Mesenteric fat pad (tissue), 1 donor: ENCODE measurements at places on chromosomes 12 and 14. TPM values are rescaled to one million over a fixed set of nuclear protein-coding genes. Genes with fewer than 3 reads are reported as not detected.

Gene A2M
- total RNA-seq = 996 TPM

Gene TDG
- 24.1 TPM for total RNA-seq

Gene ATXN2
- total RNA-seq = 82.1 TPM

Gene DBX2
- 0.32 TPM for total RNA-seq

GRCh38 chr14:69886453-69887242, 7.4 kb downstream of the SMOC1 start:
- DNase-seq = no peak

- DNase-seq = no peak
Observed at GRCh38 chr12:121711361-121712189, 977 bp upstream of the TMEM120B start.

- no peak for DNase-seq
Observed at GRCh38 chr14:53055003-53055402, 98.1 kb downstream of the DDHD1 start.

DNA sequence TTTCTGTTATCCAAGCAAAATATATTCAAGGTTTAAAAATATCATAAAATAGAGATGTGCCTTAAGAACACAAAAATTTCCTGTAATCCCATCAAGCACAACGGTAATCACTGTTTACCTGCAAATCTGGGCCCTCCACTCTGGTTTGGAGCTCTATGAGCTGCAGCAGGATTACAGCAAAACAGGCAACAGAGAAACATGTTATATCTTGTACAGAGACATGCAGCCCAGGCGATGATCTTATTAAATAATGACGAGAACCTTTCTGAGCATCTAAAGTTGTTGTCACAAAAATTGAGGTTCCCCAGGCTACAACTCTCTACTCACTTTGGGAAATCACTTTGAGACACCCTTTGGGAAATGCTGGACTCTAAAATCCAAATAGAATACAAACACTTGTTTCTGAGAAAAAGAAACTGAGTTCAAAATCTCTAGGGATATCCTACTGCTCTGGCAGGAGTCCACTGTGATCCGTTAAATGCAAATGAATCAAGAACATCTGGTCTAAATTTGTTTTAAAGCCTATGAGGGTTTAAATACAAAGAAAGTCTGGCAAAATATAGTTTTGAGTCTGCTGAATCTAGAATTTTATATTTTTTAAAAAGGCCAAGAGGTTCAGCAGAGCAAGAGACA, 36.3 kb downstream of the STON2 start:
- DNase-seq = no peak

DNA sequence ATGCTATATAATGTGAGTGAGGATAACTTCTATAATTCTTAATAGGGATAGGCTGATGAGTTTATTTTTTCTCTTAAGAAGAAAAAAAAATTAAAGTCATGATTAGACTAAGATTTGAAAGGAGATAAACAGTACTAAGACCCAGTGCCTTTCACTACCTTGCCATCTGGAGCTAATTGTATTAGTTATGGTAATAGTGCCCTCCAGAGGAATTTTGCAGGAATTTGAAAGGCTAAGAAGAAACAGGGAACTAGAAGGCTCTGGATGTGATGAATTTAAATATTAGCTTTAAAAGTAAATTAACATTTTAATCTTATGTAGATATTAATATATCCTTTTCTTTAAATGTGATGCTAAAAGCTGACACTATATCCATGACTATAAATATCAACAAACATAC, 36.6 kb upstream of the PIK3C2G start:
- no peak for DNase-seq

- DNase-seq = no peak
Observed at GRCh38 chr12:15116086-15116485, 105.1 kb downstream of the RERG start.
